ENCODE measurements at places on chromosomes 5 and 9. TPM values are rescaled to one million over a fixed set of nuclear protein-coding genes. Genes with fewer than 3 reads are reported as not detected.

PLCXD3 gene
- under 0.01 TPM for total RNA-seq

GBGT1 gene
- total RNA-seq = 7.8 TPM

PAIP1 gene
- 77.4 TPM for total RNA-seq

SPATA31E1 gene
- total RNA-seq = not detected

ZBTB26 gene
- 2.4 TPM for total RNA-seq

GOLPH3 gene
- total RNA-seq = 82.4 TPM

CARTPT gene
- not detected for total RNA-seq

SPINK5 gene
- under 0.01 TPM for total RNA-seq

GRPEL2 gene
- 17.8 TPM for total RNA-seq

CD72 gene
- 1.7 TPM for total RNA-seq

CMBL gene
- 11.2 TPM for total RNA-seq

KCTD16 gene
- 2.4 TPM for total RNA-seq

ACOT12 gene
- total RNA-seq = 0.74 TPM

ADRA1B gene
- 0.14 TPM for total RNA-seq

HSD17B3 gene
- total RNA-seq = not detected

GNPDA1 gene
- 43.2 TPM for total RNA-seq

RNF180 gene
- total RNA-seq = 0.74 TPM

CYSTM1 gene
- 11.4 TPM for total RNA-seq

TXNDC8 gene
- total RNA-seq = not detected

ANXA2R gene
- 2.4 TPM for total RNA-seq

KCNV2 gene
- total RNA-seq = not detected

NSG2 gene
- total RNA-seq = not detected

MAMDC4 gene
- total RNA-seq = 0.85 TPM

ACTBL2 gene
- 1.1 TPM for total RNA-seq

EFCAB9 gene
- not detected for total RNA-seq

ARSK gene
- 8.4 TPM for total RNA-seq

PCA3 gene
- total RNA-seq = not detected

FOXD4L3 gene
- total RNA-seq = not detected

SLC25A48 gene
- not detected for total RNA-seq

C5 gene
- 4.5 TPM for total RNA-seq

PKN3 gene
- 0.55 TPM for total RNA-seq

ZBED3 gene
- total RNA-seq = 0.28 TPM

GPR107 gene
- 20.8 TPM for total RNA-seq

TRIM36 gene
- 0.14 TPM for total RNA-seq

LCN9 gene
- not detected for total RNA-seq

C9orf78 gene
- total RNA-seq = 38.4 TPM

PCDHA11 gene
- under 0.01 TPM for total RNA-seq

GRM6 gene
- total RNA-seq = not detected
